ENCODE measurements at places on chromosomes 2 and 18.
A peak's percentile ranks its signal among the peaks of the same experiment; 100 is the strongest.

GRCh38 chr2:79716266-79716665 lies 203.4 kb downstream of the CTNNA2 start:
- DNase-seq, result no peak

DNA sequence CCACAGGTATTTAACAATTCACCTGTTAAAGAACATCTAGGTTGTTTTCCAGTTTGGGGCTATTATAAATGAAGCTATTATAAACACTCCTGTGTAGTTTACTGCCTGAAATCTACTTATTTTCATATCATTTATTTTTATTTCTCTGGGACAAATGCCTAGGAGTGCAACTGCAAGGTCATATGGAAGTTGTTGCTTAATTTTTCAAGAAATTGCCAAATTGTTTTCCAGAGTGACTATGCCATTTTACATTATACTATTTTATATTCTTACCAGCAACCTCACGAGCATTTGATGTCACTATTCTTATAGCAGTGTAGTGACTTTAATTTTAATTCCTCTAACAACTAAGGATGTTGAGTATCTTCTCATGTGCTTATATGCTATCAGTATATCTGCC lies 298.4 kb downstream of the EXOC6B start:
- DNase-seq, result no peak

- no peak for DNase-seq
Observed at GRCh38 chr2:237818066-237818473, 19.5 kb downstream of the RBM44 start.

- no peak for DNase-seq
Observed at GRCh38 chr2:149765636-149766035, 178.1 kb upstream of the MMADHC start.

GRCh38 chr18:69580107-69580506 lies 179.4 kb downstream of the DOK6 start:
- no peak for DNase-seq

DNA sequence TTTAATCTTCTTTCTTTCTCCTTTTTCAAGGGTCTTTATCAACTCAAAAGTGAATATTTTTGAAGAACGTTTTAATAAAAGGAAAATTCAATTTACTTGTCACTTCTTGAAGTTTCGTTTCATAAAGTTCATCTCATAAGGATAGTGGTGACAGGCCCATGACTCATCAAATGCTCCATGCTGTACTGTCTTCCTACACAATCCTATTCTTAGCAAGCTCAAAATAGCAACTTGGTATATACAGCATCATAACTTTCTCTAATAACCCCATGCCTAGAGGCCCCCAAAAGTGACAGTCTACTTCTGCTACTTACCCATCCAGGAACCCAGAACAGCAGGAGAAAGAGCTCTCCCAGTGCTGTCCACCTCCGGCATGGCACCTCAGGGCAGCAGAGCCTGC lies 7.7 kb downstream of the FBXO15 start:
- DNase-seq, result no peak

GRCh38 chr2:16382451-16382850 lies 283.2 kb downstream of the CYRIA start:
- DNase-seq, result no peak

DNA sequence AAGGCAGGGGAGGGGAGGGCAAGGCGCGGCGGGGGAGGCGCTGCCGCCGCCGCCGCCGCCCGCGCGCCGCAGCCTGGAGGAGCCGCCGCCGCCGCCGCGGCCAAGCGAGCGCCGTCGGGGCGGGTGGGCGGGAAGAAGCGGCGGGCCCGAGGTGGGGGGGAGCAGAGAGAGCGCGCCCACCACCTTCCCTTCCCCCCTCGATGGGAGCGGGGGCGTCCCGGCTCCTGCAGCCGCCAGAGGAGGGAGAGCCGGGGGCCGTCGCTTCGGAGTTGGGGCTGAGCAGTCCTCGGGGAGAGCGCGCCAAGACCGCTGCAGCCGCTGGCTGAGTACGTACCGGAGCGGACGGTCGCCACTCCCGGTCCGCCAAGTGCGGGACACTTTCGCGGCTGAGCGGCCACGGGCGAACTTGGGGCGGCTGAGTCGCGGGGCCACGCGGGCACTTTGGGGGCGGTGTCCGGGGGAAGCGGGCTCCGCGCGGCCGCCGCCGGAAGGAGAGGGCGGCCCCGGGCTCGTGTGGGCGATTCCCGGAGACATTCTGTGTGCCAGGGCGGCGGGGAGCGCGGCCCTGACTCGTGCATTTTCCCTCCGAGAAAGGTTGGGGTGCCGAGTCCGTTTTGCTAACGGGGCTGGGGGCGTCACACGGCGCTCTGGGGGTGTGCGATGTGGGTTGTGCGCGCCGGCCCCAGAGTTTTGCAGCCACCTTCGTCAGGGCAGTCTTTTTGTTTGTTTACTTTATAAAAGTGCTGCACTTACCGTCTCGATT lies at the start of gene NAB1:
NAB1 (plus strand) TSS at position 49 of the 763 bp plus-strand sequence. CDS start 10,094 bp downstream, outside the sequence.
- DNase-seq, result peak; percentile 32

DNA sequence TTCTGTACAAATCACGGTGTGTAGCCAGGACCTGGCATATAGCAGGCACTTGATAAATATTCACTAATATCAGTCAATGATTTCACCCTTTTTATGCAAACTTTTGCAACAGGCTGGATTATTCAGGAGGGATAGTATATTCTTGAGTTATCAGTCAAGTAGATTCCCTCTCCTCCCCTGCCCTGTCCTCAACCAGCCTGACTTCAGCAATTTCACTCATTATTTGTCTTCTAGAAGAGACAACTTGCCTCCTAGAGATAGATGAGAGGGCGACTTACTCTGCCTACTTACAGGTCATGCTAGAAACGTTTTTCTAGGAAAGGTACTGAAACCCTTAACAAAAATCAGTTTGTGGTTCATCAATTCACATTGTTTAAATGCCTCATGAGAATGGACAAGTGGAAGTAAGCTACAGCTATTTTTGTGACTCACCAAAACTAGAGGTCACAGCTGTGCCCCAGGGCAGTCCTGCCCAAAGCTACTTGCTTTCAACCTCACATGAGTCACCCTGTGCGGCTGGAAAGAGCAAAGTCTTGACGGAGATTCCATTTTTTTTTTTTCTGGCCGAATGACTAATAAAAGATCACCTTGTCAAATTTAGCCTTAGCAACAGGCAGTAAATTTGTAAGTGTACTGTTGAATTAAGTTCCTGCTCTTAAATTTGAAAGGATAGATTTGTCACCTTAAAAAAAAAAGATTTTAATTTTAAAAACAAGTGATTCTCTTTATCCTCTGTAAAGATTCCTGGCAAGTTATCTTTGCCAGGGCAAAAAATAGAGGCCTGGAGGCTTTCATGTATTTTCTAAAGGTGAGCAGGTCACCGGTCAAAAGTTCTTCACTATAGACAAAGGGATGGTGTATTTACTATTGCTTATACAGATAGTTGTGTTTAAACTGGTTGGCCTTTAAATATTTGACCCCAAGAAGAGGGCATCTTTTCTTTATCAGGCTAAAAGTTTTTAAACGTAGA lies 109.0 kb upstream of the SLC35G4 start:
- DNase-seq, result no peak

DNA sequence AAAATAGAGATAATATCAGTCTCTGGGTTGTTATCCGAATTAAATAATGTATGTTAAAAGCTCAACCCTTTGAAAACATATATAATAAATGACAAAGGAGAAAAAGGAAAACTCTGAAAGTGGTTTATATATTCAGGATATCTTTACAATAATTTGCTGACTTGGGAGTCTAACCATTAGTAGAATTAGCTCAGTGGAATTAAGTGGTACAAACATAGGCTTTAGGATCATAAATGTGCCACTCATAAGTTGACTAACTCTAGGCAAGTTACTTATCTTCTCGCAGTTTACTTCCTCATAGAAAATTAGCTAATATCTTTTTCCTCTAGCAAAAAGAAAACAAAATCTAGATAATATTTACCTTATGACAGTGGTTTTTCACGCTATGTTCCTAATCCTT lies 44.6 kb downstream of the HEATR5B start:
- no peak for DNase-seq

- no peak for DNase-seq
Observed at GRCh38 chr2:64289251-64289650, 145.0 kb upstream of the PELI1 start.

DNA sequence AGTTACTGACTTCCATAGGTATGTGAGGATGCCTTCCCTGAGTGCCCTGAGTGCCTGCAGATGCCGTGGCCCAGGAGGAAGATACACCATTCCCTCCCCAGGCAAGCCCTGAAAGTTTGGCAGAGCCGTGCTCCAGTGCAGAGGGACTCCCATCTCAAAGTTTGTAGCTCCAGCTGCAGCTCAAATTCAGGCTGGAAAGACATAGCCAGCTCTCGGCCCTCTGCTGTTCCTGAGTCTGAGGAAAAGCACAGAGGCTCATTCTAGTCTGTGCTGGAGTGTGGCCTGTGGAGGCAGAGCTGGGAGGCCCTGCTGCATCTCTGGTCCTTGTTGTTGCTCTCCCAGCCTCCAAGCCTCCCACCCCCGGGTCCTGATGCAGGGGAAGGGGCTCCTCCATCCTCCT lies 15.9 kb upstream of the TPO start:
- no peak for DNase-seq

GRCh38 chr2:230657462-230657861 lies 55.2 kb upstream of the CAB39 start:
- DNase-seq, result no peak

- peak; percentile 35 for DNase-seq
Observed at GRCh38 chr18:35355140-35355618, 11.0 kb upstream of the ZNF24 start.

- no peak for DNase-seq
Observed at GRCh38 chr2:66080127-66080526, 354.8 kb upstream of the MEIS1 start.

GRCh38 chr18:36532394-36532793 lies 234.9 kb downstream of the FHOD3 start:
- DNase-seq, result no peak

DNA sequence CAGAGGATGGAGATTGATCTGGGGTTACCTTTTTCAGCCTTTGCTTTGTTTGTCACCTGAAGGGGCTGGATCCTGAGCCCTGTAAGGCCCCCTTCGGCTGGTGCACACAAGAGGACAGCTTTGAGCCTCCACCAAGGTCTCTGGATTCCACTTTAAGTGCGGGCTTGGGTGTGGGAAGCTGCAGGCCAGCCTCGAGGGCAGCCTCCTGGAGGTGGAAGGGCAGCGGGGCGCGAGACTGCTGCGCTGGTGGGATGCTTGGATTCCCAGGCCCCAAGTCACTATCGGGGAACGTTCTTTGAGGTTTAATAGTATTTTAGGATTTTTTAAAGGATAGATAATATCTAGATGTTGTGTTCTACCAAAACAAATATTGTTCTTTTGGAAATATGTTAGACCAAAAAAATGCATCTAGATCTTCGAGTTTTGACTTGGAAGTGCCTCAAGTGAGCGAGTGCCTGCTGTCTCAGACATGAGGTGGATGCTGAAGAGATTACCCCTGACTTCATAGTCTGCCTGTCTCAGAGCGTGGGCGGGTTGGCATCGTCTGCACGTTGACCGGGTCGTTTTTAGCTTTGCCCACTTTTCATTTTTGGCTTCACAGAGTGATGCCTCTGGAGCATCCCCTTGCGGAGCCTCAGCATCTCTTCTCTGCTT lies 113.8 kb downstream of the AGAP1 start:
- no peak for DNase-seq

DNA sequence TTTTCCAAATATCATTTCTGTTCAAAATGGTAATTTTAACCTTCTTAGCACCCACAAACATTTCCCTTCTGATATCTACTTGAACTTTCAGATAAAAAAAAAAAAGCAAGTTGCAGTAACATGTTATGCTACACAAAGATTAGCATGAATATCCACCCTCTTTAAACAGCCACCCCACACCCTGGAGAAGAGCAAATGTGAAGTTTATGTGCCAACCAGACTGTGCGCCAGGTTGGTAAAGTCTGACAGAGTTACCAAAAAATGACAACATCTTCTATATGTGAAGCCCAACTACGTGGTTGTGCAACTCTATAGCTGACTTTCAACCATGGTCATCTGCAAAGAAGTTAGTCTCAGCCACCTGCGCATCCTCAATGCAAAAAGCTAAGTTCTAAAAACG lies 62.6 kb downstream of the BCL11A start:
- no peak for DNase-seq

Data from stimulated activated CD8-positive, alpha-beta memory T cell treated with anti-CD3 and anti-CD28 coated beads, Interleukin-12 subunit alpha, Interleukin-12 subunit beta, amount 100 ng/mL, for 1 hour (primary cell).